ENCODE measurements at places on chromosomes 6 and 20.

DNA sequence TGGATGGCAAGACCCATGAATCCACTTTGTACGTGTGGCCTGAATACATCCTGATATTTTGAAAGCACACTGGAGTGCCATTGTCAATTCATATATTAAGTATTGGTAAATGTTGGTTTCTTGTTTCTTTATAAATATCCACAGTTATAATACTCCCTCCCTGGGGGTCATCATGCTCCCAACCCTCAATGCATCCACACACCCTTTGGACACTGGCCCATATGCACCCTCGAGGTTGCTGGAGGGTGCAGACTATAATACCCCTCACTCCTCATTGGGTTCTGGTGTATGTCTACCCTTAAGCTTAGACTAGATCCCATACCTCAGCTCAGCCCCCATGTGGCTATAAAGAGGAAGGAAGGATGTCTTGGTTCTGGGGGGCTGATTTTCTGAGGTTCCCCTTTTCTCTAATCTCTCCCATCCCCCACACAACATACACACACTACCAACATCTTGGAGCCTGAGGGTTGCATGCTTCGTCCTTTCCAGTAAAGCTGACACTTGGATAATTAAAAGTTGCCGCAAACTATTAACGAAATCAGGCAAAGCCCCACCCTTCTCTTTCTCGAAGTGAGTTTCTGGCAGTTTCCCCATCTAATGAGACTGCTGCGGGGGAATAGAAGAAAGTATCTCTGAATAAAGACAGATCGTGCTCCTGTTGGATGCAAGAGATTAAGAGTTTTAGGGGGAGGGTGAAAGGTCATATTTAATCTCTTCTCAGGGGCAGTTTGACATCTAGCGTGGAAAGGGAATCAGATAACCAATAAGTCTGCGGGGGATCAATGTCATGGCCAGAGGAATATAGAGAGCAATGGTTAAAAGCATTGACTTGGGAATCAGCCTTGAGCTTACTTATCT lies 7.4 kb downstream of the PIM1 start:
- no peak for DNase-seq

- no peak for DNase-seq
These were observed 23.2 kb downstream of the CTCFL start for GRCh38 chr20:57501461-57502335.

DNA sequence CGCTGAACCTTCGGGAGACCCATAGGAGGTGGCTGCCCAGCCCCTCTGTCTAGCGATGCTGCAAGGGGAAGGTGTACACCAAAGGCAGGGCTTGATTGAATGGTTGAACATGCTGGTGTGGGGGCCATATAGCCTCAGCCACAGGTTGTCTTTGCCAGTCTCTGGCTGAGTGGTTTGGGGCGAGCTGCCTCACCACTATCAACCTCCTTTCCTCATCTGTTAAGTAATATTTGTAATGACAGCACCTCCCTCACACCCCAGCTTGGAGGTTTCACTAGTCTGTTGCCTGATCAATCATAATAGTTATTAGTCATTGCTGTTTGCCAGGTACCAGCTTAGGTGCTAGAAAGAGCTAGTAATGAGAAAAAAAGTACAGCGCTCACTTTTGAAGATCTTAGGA lies 11.8 kb upstream of the ZNF831 start:
- DNase-seq: no peak

- no peak for DNase-seq
These were observed 39.6 kb upstream of the MLN start for GRCh38 chr6:33843131-33844121.

GRCh38 chr20:54293526-54293925 lies 85.6 kb downstream of the PFDN4 start:
- no peak for DNase-seq

- DNase-seq: no peak
These were observed 10.6 kb downstream of the APCDD1L start for GRCh38 chr20:58504566-58504965.

- no peak for DNase-seq
These were observed 32.9 kb downstream of the RNF217 start for GRCh38 chr6:124995131-124995530.

DNA sequence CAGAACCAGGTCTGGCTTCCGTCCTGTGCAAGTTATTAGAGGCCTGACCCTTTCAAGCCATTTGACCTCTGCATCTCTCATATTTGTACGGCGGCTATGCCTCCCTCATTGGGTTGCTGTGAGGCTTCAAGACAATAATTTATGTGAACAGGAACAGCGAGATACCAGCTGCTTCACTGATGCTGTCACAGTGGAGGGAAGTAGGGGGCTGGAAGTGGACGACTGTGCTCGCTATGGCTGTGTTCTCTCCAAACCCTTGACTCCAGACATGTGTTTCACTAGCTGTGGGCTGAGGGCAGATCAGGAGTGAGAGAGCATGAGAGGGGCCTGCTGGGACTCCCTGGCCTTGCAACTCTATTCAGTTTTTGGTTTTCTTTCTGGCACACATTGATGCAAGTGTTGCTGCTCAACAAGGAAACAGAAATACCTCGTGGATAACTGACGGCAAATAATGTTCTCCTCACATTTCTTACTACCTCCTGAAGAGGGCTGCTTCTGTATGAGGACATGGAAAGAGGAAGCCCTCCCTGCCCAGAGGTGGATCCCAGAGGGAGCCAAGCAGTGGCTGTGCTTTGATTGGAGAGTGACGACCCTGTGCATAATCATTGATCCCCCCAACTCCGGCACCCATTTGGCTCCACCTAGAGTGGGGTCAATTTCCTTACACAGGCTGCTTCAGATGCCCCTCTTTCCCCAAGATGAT lies 34.7 kb upstream of the SCP2D1 start:
- DNase-seq: no peak

DNA sequence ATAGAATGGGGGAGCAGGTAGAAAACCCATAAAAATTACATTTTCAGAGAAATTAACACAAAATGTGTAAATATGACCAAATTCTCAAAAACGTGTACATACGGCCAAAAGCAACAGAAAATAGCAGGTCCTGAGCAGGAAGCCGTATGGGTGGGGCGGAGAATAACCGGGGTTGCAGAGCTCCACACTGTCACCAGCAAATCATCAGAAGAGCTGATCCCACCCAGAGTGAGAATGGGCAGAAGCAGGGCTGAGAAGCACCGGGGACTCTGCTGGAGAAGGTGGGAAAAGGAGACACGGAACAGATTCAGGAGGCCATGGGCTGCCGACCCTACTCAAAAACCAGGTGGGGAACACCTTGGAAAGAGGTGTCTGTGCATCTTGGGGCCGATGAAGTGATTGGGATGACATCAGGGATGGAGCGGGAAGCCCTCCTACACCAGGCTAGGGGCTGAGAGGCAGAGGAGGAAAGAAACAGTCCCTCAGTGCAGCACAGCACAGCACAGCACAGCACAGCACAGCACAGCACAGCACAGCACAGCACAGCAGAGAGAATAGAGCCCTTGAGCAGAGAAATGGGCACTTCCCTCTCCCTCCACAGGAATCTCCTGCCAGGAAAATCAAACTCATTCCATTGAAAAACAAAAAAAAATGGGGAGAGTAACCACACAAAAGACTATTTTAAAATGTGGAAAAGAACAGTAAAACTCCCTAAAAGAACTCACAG lies 22.3 kb downstream of the STX7 start:
- no peak for DNase-seq
